Ovary (tissue), 10 donors: ENCODE measurements at places on chromosomes 7 and 10. TPM values are rescaled to one million over a fixed set of nuclear protein-coding genes. Genes with fewer than 3 reads are reported as not detected.

GRCh38 chr10:107059068-107059804 lies 105.3 kb downstream of the SORCS1 start:
- no peaks in the 10 kb centered on the region for H3K36me3 ChIP-seq
- H3K4me3 ChIP-seq = no peak overlapping the region
- no peaks in the 10 kb centered on the region for H3K27me3 ChIP-seq
- no peak overlapping the region for H3K27ac ChIP-seq

- H3K36me3 ChIP-seq = no peaks in the 10 kb centered on the region
- no peaks in the 10 kb centered on the region for H3K4me1 ChIP-seq
- H3K4me3 ChIP-seq = no peak overlapping the region
- no peaks in the 10 kb centered on the region for H3K27me3 ChIP-seq
- no peak for DNase-seq
Observed at GRCh38 chr7:8228766-8229674, 32.9 kb downstream of the ICA1 start.

KLLN gene
- 0.36 TPM for total RNA-seq

WNT2 gene
- 0.45 TPM for total RNA-seq

CHN2 gene
- total RNA-seq = 28.3 TPM
